Sigmoid colon (tissue), 7 donors: ENCODE measurements at places on chromosomes 7 and 10. TPM values are rescaled to one million over a fixed set of nuclear protein-coding genes. Genes with fewer than 3 reads are reported as not detected.

DNA sequence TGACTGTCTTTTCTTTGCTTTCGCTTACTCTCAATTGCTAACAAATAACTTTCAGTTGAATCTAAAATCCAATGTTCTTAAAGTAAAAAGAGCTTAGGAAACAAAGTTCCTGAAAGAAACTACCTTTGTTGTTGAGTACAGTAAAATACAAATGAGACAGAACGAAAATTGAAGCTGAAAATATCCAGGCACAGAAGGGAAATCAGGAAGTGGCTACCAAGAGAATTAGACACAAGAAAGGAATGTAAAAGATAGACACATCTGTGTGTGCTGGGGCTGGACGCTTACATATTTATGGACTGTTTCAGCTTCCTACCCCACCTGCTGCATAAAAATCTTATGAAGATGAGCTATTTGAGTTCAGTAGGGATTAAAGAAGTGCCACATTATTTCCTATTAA is 161.7 kb upstream of the PLXDC2 start:
- no peaks in the 10 kb centered on the region for H3K27me3 ChIP-seq
- no peak for DNase-seq
- H3K27ac ChIP-seq, result no peak overlapping the region

GRCh38 chr10:6151087-6151977 is 51.4 kb upstream of the PFKFB3 start:
- no peak overlapping the region for H3K4me3 ChIP-seq
- H3K36me3 ChIP-seq, result no peaks in the 10 kb centered on the region
- peak; percentile 82 for DNase-seq
- peaks cover 12% of the 10 kb centered on the region for H3K4me1 ChIP-seq
- no peaks in the 10 kb centered on the region for H3K27me3 ChIP-seq
- H3K27ac ChIP-seq, result peak overlapping the region; percentile 15

The SLC16A12 gene
- 1.5 TPM for total RNA-seq

GRCh38 chr10:70879207-70879606 is 9.2 kb downstream of the PCBD1 start:
- H3K27ac ChIP-seq, result no peak overlapping the region
- no peaks in the 10 kb centered on the region for H3K4me1 ChIP-seq
- no peak for DNase-seq
- no peaks in the 10 kb centered on the region for H3K36me3 ChIP-seq
- no peak overlapping the region for H3K4me3 ChIP-seq

DNA sequence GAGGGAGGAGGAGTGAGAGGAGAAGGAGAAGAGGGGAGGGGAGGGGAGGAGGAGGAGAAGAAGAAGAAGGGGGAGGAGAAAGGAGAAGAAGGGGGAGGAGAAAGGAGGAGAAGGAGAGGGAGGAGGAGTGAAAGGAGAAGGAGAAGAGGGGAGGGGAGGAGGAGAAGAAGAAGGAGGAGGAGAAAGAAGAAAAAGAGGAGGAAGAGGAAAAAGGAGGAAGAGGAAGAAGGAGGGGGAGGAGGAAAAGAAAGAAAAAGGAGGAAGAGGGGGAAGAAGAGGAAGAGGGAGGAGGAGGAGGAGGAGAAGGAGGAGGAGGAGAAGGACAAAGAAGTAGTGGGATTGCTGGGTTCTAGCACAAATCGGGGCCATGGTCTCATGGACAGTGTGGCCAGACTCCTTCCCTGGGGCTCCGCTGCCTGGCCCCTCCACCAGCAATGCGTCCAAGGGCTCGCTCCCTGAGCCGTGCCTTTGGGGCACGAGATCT is 4.2 kb upstream of the MAFK start:
- no peaks in the 10 kb centered on the region for H3K36me3 ChIP-seq
- peaks cover 10% of the 10 kb centered on the region for H3K27me3 ChIP-seq
- H3K4me3 ChIP-seq, result no peak overlapping the region

- no peaks in the 10 kb centered on the region for H3K36me3 ChIP-seq
- H3K27ac ChIP-seq, result peak overlapping the region; percentile 46
- no peak overlapping the region for H3K4me3 ChIP-seq
These were observed 1.1 kb upstream of the GALNTL5 start for GRCh38 chr7:151954866-151955820.

- H3K4me1 ChIP-seq, result peaks cover 17% of the 10 kb centered on the region
- H3K4me3 ChIP-seq, result peak overlapping the region; percentile 48
- no peak for DNase-seq
- H3K36me3 ChIP-seq, result no peaks in the 10 kb centered on the region
- H3K27me3 ChIP-seq, result peaks cover 73% of the 10 kb centered on the region
These were observed 26.0 kb downstream of the PRSS2 start for GRCh38 chr7:142796501-142797390.

DNA sequence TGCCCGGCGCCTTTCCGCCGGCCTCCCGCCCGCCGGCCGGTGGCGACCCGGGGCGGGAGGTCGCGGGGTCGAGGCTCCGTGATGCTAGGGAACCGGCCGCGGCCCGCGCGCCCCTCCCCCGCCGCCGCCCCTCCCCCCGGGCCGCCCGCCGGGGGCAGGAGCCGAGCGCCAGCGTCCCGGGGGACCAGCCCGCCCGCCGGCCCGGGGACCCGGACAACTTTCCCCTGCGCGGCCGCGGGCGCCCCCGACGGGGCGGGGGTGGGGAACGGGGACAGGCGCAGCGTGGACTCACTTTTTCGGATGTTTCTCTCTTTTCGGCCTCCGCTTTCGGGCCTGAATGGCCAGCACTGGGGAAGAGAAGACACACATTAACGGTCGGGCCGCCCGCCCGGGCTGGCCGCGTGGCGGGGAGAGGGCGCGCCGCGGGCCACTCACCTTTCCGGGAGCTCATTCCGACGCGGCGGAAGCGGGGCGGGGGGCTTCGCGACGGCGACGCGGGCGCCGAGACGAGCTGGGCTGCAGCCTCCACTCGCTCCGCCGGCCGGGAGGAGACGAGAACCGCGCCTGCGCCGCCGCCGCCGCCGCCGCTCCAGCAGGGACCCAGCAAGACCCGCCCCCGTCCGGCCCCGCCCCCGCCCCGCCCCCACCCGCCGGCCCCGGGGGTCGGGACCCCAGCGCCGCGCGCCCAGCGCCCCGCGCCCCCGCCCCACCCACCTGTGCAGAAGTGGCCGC is at the start of gene SRPK2:
Gene SRPK2 (minus strand): TSS at position 566 of the 732 bp plus-strand sequence.
- H3K27me3 ChIP-seq, result no peaks in the 10 kb centered on the region
- peak within 1 kb of the TSS; percentile 85 for H3K27ac ChIP-seq
- peak; percentile 88 for DNase-seq
- H3K36me3 ChIP-seq, result no peaks in the 10 kb centered on the region
- peak within 1 kb of the TSS; percentile 99 for H3K4me3 ChIP-seq

GRCh38 chr7:106865130-106866041 is at the start of gene PIK3CG:
PIK3CG (plus strand) TSS chr7:106865282; CDS start chr7:106867562, 2,280 bp downstream.
- H3K36me3 ChIP-seq, result no peaks in the 10 kb centered on the region
- H3K4me1 ChIP-seq, result peaks cover 14% of the 10 kb centered on the region
- H3K4me3 ChIP-seq, result no peak within 1 kb of the TSS
- H3K27me3 ChIP-seq, result no peaks in the 10 kb centered on the region

The HTR5A gene
- total RNA-seq, result not detected

The POU6F2 gene
- total RNA-seq, result not detected

The RADIL gene
- total RNA-seq, result 10.8 TPM

GRCh38 chr7:147405621-147406020 is 1184.9 kb upstream of the C7orf33 start:
- H3K36me3 ChIP-seq, result no peaks in the 10 kb centered on the region
- H3K4me3 ChIP-seq, result no peak overlapping the region
- H3K4me1 ChIP-seq, result no peaks in the 10 kb centered on the region

DNA sequence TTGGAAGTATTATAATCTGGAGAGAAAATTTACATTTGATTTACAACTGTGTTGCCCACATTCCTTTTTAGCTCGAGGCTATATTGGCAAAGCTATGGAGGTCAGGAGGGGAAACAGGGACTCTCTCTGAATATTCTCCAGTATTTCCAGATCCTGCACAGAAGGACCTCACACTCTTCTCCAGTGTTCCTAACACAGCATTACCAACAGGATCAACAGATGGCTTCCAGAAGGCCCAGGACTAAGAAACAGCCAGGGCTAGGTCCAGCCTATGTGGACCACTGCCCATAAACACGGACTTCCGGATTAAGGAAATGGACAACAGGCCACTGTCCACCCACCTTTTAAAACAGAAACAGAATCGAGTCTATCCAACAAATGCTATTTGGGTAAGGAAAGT is 65.3 kb downstream of the CHCHD3 start:
- no peak for DNase-seq
- no peak overlapping the region for H3K27ac ChIP-seq
- no peaks in the 10 kb centered on the region for H3K36me3 ChIP-seq
- no peaks in the 10 kb centered on the region for H3K27me3 ChIP-seq
- peaks cover 9% of the 10 kb centered on the region for H3K4me1 ChIP-seq

DNA sequence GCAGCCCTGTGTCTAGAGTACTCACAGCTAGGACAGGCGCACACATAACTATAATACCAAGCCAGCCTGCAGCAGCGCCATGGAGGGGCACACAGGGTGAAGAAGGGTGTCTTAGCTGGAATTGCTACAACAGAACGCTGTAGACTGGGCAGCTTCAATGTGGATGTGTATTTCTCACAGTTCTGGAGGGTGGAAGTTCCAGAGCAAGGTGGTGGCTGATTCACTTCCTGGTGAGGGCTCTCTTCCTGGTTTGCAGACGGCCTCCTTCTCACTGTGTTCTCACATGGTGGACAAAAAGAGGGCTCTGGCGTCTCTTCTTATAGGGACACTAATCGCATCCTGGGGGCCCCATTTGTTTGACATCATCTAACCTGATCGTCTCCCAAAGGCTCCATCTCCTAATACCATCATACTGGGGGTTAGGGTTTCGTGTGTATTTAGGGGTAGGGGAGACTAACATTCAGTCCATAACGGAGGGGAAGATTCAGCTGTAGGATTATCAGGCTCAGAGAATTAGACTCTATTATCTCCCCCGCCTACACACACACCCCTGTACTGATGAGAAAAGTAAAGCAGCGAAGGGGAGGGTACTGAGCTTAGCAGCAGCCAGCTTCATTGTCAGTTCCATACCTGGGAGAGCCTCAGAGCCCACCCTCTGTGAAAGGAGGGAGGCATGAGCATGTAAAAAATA is 289.1 kb downstream of the CCDC3 start:
- no peaks in the 10 kb centered on the region for H3K36me3 ChIP-seq
- H3K27ac ChIP-seq, result no peak overlapping the region
- H3K4me3 ChIP-seq, result no peak overlapping the region
- no peak for DNase-seq
- H3K27me3 ChIP-seq, result no peaks in the 10 kb centered on the region

The AKR1C8 gene
- total RNA-seq, result not detected

GRCh38 chr7:134315679-134316538 is 821 bp downstream of the SLC35B4 start:
- no peaks in the 10 kb centered on the region for H3K36me3 ChIP-seq
- peak overlapping the region; percentile 84 for H3K27ac ChIP-seq
- H3K27me3 ChIP-seq, result no peaks in the 10 kb centered on the region
- peak overlapping the region; percentile 96 for H3K4me3 ChIP-seq
- no peak for DNase-seq
- H3K4me1 ChIP-seq, result peaks cover 13% of the 10 kb centered on the region

DNA sequence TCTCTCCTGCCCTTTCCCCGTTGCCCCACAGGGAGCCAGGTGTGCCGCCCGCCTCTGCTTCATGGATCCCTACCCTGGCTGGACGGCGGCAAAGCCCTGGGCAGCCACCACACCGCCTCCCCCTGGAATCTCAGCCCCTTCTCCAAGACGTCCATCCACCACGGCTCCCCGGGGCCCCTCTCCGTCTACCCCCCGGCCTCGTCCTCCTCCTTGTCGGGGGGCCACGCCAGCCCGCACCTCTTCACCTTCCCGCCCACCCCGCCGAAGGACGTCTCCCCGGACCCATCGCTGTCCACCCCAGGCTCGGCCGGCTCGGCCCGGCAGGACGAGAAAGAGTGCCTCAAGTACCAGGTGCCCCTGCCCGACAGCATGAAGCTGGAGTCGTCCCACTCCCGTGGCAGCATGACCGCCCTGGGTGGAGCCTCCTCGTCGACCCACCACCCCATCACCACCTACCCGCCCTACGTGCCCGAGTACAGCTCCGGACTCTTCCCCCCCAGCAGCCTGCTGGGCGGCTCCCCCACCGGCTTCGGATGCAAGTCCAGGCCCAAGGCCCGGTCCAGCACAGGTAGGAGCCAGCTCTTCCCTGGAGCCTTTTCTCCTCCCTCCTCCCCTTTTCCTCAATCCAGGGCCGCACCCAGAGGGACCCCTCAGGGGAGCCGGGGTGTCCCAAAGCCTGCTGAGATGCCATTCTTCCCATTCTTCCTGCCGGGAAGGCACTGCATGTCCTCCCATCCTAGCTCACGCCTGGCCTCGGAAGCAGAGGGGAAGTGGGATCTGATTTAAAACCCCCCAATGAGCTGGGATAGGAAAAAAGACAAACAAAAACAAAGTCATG is 4.0 kb downstream of the GATA3 start:
- H3K4me1 ChIP-seq, result peaks cover 24% of the 10 kb centered on the region
- no peaks in the 10 kb centered on the region for H3K36me3 ChIP-seq
- no peak for DNase-seq
- H3K27me3 ChIP-seq, result peaks cover 61% of the 10 kb centered on the region
- no peak overlapping the region for H3K4me3 ChIP-seq
- no peak overlapping the region for H3K27ac ChIP-seq

The CYP2C9 gene
- total RNA-seq, result not detected

The PHYHIPL gene
- 0.55 TPM for total RNA-seq

GRCh38 chr7:142787783-142788182 is 17.0 kb downstream of the PRSS2 start:
- H3K27ac ChIP-seq, result no peak overlapping the region
- DNase-seq, result no peak
- no peak overlapping the region for H3K4me3 ChIP-seq
- no peaks in the 10 kb centered on the region for H3K36me3 ChIP-seq

The HECW1 gene
- 1.5 TPM for total RNA-seq

The AGAP5 gene
- total RNA-seq, result 5.8 TPM

The CCDC172 gene
- total RNA-seq, result not detected

DNA sequence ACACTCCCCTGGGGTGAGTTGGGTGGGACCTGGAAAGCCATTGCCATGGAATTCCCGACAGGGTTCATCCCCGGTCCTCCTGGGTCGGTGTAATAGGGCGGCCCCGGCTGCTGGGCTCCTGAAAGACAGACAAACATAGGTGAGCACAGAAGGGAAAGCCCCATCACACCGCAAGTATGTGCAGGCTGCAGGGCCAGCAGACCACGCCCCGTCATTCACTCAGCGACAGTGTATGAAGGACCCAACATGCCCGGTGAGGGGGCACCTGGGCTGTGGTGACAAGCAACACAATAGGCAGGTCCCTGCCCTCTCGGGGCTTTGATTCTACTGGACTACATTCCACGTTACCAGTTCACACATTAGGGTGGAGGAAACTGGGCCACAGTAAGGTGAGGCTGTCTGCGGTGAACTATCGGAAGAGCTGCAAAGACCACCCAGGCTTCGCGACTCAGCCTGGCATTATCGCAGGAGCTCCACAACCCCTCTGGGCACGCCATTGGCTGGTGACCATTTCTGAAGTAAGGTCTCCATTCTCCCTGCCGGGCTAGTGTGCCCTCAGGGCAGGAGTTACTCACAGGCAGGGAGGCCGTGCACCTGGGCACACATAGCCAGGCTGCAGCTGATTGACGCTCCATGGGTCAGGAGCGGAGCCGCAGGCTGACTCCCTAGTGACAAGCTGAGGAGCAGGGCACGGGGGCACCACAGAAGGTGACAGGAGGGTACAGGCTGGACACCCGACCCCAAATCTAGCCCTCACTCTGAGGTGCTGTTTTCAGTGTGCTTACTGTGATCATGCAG is 99.2 kb downstream of the VOPP1 start:
- H3K36me3 ChIP-seq, result peaks cover 11% of the 10 kb centered on the region
- no peak overlapping the region for H3K4me3 ChIP-seq
- DNase-seq, result no peak
- no peaks in the 10 kb centered on the region for H3K4me1 ChIP-seq
- H3K27ac ChIP-seq, result no peak overlapping the region
